Kidney epithelial cell (primary cell): ENCODE measurements at places on chromosomes 7 and 10.
A peak's percentile ranks its signal among the peaks of the same experiment; 100 is the strongest.

GRCh38 chr7:55502124-55502857 lies 70.0 kb downstream of the VOPP1 start:
- DNase-seq, result no peak

- DNase-seq, result no peak
Measured at GRCh38 chr10:72954596-72955554, at the start of gene PLA2G12B. Gene PLA2G12B, minus strand, starts transcription at chr10:72954806. Its CDS starts 121 bp downstream, at chr10:72954685.

DNA sequence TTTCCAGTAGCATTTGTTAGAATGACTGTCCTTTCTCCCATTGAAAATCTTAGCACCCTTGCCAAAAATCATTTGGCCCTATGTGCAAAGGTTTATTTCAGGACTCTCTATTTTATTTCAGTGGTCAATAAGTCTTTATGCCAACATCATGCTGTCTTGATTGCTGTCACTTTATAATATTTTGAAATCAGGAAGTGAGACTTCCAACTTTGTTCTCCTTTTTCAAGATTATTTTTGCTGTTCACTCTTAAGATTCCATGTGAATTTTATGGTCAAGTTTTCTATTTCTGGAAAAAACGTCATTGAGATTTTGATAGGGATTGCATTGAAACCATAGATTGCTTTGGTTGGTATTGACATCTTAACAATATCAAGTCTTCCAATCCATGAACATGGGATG lies 65.1 kb downstream of the PAXIP1 start:
- DNase-seq, result no peak

DNA sequence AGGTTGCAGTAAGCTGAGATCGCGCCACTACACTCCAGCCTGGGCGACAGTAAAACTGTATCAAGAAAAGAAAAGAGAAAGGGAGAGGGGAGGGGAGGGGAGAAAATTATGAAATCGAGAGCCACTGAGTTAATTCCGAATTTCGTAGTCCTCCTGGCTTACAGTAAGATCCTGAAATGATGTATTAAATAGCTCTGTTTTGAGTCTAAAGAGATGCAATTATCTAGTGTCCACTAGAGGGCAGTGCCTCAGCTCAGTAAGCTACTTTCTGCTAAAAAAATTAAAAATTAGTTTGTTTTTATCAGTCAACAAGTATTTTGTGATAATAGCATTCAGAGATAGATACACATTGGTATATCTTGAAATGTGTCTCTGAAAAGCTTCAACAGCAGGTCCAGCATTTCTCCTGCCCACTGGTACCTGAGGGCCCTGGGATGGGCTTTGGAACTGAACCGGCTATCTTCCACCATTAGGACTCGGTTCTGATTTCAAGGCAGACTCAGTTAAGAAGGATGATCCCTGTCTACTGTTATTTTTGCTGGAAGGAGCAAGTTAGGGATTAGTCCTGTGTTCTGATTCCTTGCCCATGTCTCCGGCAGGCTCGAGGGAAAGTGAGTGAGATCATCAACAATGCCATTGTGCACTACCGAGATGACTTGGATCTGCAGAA lies 19.5 kb downstream of the TSPAN33 start:
- peak; percentile 16 for DNase-seq

DNA sequence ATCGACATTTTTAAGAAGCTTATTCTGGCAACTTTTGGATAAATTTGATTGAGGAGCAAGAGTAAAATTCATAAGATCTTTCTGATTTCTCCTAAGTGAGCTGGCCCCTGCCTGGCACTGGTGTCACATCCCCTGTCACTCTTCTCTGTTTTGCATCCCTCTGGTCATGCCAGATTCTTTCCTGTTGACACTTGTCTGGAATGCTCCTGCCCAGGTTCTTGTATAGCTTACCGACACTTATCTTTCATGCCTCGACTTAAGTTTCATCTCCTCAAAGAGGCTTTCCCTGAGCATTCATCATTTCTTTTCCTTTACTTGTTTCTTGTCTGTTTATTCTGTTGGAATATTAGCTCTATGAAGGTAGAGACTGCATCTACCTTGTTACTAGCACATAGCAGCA lies 22.2 kb upstream of the AASS start:
- DNase-seq, result no peak

- DNase-seq, result no peak
Measured at GRCh38 chr7:44103923-44104859, at the start of gene AEBP1. Gene AEBP1, plus strand, starts transcription at chr7:44104345. Its CDS starts 321 bp downstream, at chr7:44104666.
